ENCODE measurements at places on chromosomes 2 and 18. TPM values are rescaled to one million over a fixed set of nuclear protein-coding genes. Genes with fewer than 3 reads are reported as not detected.

Gene RBFA
- total RNA-seq: 35.3 TPM

Gene MARCO
- total RNA-seq: not detected

Gene COL6A3
- 47.6 TPM for total RNA-seq

Gene DRC1
- total RNA-seq: 0.73 TPM

All from melanocyte of skin (primary cell).